NCI-H1436 (cell line): ENCODE measurements at places on chromosomes 7 and 10.

DNA sequence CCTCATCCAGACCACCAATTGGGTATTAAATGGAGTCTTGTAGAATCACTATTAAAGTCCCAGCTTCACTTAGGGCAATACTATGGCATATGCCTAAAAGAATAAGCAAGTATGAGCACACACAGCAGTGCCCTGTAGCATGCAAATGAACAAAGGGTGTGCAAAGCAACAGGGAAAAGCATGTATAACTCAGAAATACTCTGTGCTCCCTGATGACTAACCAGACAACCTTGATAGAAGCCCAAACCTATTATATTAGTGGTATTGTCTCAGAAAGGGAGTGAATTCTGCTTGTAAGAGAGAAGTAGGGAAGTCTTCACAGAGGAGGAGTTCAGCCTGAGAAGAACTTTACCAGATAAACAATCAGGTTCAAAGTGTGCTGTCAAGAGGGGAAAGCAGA lies 131.2 kb downstream of the DGKI start:
- DNase-seq, result no peak

- no peak for DNase-seq
Observed at GRCh38 chr10:48543182-48543844, 61.6 kb downstream of the ARHGAP22 start.

GRCh38 chr7:115940460-115941060 lies 90.0 kb downstream of the TFEC start:
- no peak for DNase-seq

GRCh38 chr7:102875700-102876295 lies 37.0 kb upstream of the LRRC17 start:
- DNase-seq, result no peak

DNA sequence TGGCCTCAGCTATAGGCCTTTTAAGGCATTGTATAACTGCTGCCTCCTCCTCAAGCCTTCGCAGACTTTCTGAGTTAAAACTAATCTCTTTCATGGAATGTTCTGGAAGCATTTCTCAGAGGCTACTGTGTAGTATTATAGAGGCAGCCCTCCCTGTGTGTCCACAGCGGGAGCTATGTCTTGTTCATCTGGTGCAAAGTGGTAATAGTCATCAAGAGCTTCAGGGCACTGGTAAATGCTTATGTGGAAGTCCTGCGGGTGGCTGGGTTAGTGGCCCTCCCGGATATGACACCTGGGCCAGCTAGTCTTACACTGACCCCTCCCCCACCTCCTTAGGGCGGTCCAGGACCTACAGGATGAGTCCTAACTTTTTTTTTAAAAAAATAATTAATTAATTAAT lies 2.2 kb upstream of the ABHD11 start:
- no peak for DNase-seq

DNA sequence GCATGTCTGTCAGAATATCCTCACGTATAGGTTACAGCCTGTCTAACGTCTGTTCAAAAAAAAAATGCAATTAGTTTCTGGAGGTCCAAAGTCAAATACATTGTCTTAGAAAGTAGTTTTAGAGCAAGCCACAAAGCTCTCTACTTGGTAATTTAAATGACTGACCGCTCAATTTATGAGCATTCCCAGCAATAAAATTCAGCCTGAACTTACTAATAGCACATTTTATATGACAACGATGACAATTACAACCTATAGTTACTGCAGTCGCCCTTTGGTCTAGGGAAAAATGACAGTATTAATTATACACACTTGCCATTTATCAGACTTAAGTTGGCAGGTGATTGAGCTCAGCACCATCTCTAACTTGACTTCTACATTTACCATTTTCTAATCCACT lies 425.8 kb upstream of the STEAP1 start:
- DNase-seq, result no peak

DNA sequence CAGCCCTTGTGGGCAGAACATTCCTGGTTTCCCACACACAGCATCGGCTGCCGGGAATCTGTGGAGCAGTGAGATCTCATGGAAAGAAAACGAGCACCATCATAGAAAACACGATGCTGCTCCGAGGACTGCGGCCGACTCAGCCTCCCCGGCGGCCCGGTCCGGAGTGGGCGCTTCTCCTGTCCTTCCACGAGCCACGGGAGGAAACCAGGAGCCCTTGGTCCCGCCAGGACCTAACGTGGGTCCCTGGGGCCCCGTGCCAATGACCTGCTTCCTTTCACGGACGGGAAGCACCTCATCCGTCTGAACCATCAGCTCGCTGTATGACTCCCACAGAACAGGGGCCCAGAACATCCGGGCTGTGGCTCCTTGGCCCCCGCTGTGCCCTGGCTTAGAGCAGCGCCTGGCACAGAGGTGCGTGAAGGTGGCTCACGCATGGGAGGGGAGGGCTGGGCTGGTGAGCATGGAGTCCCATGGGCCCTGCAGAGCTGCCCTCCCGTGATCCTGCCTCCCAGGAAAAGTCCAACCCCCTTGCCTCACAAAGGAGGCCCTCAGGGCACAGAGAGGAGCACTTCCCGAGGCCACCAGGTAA lies 280.5 kb downstream of the MAD1L1 start:
- DNase-seq, result no peak

GRCh38 chr7:155356323-155357105 lies 58.8 kb downstream of the INSIG1 start:
- no peak for DNase-seq

DNA sequence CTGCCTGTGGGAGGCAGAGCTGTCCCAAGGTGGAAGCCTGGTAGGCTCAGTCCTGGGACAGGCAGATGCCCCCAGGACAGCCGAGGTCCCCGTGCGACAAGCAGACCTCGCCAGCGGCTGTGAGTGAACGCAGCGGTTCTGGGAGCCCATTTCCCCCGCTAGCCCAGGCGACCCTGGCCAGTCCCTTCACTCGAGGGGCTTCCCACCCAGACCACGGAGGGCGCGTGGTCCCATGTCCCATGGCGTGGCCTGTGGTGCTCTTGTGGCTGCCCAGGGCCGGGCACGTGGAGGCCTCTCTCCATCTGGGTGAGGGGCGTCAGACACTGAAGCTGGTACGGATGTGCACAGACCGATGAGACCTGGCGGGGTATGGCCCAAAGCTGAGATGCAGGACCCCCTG lies 67.9 kb downstream of the ELFN1 start:
- DNase-seq, result no peak

- DNase-seq, result no peak
Observed at GRCh38 chr7:128110641-128111364, 79.6 kb upstream of the LRRC4 start.

DNA sequence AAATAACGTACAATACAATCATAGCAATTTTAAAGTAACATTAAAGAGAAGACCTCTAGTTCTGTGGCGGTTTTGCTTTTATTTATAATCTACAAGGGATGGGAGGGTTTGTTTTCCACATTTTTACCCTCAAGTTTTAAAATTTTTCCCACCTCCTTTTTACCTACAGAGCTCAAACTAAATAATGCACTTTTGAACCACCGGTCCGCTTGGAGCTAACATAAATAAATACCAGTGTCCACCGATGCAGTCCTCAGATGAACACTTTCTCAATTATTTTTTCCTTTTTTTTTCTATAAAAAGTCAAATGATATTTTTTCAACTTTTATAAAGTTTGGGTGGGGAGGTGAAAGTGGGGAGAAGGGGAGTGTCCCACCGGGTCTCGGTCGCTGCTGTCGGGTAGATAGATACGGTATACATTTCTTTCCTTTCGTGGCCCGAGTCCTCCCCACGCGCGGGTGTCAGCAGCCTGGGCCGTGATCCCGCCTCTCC lies 3.3 kb downstream of the ZNF503 start:
- DNase-seq, result no peak

DNA sequence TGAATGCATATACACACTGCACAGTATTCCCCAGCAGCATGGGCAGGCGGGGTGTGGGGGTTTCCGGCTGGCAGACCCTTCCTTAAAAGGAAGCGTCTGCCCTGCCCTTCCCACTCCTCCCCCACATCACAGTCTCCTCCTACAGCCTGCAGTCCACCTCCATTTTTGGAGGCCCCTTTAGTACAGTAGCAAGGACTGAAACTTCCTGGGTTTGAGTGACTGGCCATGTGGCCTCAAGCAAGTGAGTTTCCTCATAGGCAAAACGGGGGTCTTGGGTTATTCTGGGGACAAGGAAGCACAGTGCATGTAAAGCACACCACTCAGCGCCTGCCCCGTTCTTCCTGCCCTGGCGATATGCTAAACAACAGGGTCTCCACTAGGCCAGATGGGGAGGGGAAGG lies 62.1 kb upstream of the COL13A1 start:
- no peak for DNase-seq

GRCh38 chr10:31095677-31096560 lies 64.3 kb upstream of the ZNF438 start:
- DNase-seq, result no peak

DNA sequence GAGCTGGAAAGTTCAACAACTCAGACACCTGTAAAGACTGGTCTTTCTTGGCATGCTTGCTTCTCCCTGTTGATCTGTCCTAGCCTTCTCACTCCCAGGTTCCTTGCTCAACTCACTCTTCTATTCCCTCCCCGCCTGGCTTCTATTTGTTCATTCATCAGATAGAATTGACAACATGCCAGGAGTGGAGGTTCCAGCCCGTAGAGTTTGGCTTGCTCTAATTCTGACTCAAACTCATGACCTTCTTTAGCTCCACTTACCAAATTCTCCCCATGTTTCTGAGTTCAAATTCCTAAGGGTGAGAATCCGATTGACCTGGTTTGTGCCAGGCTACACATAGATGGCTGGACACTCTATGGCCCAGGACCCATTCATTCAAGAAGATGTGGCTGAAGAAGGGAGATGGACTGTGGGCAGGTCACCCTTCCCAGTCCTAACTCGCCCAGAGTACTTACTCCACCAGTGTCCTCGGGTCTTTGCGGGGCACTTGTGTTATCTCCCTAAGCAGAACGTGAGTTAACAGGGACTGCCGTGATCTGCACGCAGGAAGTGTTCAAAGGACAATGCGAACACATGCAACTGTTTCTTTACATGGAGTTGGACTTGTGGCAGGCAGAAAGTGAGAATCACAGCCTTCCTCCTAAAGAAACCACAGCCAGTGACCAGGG lies 4.0 kb upstream of the TMEM236 start:
- no peak for DNase-seq

- DNase-seq, result no peak
Observed at GRCh38 chr7:155791836-155792235, 20.4 kb downstream of the SHH start.

DNA sequence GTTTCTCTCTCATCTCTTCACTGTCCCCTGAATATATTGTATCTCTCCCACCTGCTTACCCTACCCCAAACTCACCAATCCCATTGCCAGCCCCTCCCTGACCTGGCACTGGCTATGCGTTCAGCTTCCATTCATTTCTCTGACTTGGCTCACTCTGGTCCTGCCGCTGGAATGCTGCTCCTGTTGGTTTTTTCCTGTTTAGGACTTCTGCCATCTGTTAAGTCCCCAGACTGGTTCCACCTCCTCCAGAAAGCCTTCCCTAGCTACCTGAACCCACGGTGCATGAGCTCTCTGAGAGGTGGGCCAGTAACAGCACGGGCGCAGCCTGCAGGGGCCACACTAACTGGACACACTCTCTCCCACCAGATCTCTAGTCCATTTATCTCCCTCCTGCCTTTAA lies 80.2 kb downstream of the HIF1AN start:
- no peak for DNase-seq
